CD8-positive, alpha-beta memory T cell (primary cell): ENCODE measurements at places on chromosomes 7 and 10.

- no peak for DNase-seq
Observed at GRCh38 chr10:62790019-62790555, 14.4 kb upstream of the ADO start.

DNA sequence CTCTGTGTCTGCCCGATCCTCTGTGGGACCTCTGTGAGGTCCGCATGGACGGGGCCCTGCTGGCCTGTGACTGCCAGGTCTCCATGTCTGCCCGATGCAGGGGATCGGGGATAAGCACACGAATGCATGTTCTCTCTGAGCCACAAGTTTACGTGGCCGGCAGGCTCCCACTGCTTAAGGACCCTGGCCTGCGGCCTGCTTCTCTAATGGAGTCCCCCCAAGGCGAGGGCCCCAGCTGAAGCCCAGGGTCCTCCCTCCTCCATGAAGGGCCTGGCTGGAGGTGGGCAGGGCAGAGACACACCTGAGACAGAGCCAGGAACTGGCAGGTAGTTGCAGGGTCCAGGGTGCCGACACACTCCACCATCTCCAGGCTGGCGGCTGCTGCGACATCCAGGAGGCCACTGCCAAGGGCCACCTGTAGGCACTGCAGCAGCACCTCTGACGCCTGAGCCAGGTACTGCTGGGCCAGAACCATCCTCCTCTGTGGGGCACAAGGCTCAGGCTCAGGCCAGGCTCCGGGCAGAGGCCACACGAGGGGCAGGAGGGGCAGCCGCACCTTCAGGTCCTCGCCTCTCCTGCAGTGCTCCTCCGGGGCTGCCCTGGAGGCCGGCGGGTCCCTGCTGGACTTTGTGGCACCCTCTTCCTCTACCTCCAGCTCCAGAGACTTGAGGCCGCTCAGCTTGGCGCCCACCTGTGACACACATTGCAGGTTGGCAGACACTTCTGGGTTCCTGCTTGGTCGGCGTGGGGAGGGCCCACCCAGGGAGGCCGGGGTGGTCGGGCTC lies 60.9 kb upstream of the NKX6-2 start:
- DNase-seq: no peak

GRCh38 chr10:97463363-97464132 lies 17.6 kb downstream of the ZDHHC16 start:
- peak; percentile 22 for DNase-seq

DNA sequence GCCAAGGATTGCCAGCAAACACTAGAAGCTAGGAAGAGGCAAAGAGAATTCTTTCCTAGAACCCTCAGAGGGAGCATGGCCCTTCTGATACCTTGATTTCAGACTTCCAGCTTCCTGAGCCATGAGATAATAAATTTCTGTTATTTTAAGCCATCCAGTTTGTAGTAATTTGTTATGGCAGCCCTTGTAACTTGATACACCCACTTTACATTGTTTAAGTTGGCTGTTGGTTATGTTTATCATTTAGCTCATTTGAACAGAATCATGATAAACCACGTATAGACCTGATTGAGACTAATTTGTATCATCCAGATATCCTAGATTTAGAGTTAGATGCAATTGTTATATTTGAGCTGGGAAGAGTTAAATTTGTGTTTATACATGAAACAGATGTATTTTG lies 9.4 kb upstream of the TES start:
- DNase-seq: no peak

DNA sequence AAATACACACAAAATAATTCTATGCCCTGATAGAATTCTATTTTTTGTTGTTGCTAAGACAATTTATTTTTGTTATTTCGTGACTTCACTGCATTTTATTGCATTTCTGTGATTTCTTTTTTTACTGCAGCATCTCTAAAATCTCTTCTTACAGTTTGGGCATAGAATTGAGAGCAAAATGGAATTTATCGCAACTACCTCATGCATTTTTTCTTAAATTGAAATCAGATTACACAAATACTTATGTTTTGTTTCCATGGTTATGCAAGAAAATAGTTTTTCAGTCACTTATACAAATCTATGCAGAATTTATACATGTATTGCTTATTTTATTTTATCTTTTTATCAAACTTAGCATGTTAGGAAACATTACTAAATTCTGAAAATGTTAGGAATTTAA lies 781.8 kb upstream of the LRRTM3 start:
- DNase-seq: no peak

- DNase-seq: no peak
Observed at GRCh38 chr10:70779511-70780369, 5.4 kb downstream of the TBATA start.

GRCh38 chr10:12042409-12042796 lies 206 bp downstream of the UPF2 start:
- peak; percentile 44 for DNase-seq

DNA sequence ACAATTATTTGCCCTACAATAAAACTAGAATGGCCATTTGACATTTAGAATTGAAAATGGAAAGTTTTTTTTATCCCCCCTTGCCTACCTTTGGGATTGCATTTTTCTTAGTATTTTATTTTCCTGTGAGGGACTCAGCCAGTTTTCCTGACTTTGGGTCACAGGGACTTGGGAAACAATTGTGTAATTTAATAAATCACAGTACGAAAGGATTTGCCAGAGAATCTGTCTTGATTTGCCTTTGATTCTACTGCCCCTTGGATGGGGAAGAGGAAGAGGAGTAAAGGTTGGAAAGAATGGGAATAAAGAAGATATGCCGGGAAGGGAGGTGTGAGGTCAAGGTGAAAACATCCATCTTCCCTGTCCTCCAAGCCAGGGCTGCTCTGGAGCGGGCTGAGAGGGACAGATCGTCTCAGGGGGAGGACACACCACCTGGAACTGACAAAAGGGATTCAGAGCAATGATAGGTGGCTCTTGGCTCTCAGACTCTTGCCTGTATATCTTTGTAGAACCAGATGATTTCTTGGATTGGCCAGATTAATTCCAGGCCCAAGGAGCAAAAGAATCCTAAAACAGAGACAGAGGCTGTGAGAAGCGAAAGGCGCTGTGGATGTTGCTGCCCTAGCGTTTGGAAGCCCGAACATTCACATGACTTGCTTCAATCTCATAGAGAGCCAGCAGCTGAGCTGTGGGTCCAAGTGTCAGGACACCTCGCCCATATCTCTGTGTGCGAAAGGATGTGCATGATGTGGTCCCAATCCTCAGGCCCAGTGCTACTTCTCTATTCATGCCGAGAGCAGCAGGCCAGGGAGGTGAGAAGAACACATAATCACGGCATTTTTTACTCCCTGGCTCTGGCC lies 50.3 kb upstream of the ZEB1 start:
- no peak for DNase-seq
